ENCODE measurements at places on chromosomes 1 and 21. TPM values are rescaled to one million over a fixed set of nuclear protein-coding genes. Genes with fewer than 3 reads are reported as not detected.

Gene ATP13A2
- 44.4 TPM for total RNA-seq

Gene VAMP4
- total RNA-seq = 19.7 TPM

Gene AMY1C
- total RNA-seq = not detected

Gene PSRC1
- 1.2 TPM for total RNA-seq

Gene TTC24
- 0.94 TPM for total RNA-seq

Gene AMY1A
- total RNA-seq = not detected

Gene CRABP2
- total RNA-seq = 4.5 TPM
